ENCODE measurements at places on chromosomes 1 and 21. TPM values are rescaled to one million over a fixed set of nuclear protein-coding genes. Genes with fewer than 3 reads are reported as not detected.
A peak's percentile ranks its signal among the peaks of the same experiment; 100 is the strongest.

GRCh38 chr1:226943156-226943555, 3.1 kb downstream of the COQ8A start:
- no peak for DNase-seq

DNA sequence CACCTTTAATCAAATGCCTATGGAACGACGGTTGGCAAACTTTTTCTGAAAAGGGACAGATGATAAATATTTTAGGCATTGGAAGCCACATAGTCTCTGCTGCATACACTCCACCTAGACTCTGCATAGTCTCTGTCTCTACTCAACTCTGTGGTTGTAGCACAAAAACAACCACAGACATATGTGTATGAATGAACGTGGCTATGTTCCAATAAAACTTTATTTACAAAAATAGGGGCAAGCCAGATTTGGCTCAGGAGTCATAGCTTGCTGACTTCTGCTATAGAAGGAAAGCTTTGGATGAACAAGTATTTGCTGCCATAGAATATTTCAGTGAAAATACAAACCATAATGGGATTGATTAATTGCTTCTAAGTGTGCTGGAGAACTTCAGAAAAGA, 37.5 kb upstream of the ADORA3 start:
- DNase-seq: no peak

DNA sequence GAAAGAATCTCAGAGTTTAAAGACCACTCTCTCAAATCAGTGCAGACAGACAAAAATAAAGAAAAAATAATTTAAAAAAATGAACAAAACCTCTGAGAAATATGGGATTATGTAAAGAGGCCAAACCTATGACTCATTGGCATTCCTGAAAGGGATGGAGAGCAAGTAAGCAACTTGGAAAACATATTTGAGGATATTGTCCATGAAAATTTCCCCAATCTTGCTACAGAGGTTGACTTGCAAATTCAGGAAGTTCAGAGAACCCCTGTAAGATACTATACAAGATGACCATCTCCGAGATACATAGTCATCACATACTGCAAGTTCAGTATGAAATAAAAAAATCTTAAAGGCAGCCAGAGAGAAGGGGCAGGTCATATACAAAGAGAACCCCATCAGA, 43.7 kb upstream of the IVNS1ABP start:
- no peak for DNase-seq

GRCh38 chr21:44800971-44801467, 601 bp downstream of the UBE2G2 start:
- peak; percentile 55 for DNase-seq

DNA sequence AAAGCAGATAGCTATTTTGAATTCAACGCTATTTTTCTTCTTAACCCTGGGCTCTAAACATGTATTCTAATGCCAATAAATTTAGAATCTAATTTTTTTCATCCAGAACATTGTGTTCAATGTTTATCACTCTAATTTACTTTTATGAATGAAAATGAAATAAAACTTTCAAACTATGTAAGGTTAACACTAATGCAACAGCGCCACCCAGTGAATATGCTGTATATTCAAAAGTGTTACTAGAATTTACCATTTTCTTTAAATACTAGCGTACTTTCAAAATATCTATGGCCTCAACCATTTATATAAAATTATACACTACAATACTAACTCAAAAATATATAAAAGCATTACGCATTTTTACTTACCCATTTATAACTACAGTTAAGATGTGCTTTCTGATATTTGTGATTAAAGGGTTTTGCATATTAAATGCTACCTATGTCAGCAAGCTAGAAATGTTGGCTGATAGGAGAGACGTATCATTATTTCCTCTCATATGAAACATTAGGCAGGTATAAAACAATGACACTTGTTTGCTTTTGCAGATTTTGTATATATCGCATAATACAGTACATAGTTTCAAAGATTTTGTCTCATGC, 5.9 kb upstream of the NUF2 start:
- DNase-seq: peak; percentile 50

- DNase-seq: no peak
Observed at GRCh38 chr1:230842801-230843200, 25.5 kb downstream of the C1orf198 start.

- no peak for DNase-seq
Observed at GRCh38 chr1:63701187-63701586, 72.6 kb upstream of the ROR1 start.

- DNase-seq: no peak
Observed at GRCh38 chr21:45618287-45618686, 25.2 kb upstream of the PCBP3 start.

DNA sequence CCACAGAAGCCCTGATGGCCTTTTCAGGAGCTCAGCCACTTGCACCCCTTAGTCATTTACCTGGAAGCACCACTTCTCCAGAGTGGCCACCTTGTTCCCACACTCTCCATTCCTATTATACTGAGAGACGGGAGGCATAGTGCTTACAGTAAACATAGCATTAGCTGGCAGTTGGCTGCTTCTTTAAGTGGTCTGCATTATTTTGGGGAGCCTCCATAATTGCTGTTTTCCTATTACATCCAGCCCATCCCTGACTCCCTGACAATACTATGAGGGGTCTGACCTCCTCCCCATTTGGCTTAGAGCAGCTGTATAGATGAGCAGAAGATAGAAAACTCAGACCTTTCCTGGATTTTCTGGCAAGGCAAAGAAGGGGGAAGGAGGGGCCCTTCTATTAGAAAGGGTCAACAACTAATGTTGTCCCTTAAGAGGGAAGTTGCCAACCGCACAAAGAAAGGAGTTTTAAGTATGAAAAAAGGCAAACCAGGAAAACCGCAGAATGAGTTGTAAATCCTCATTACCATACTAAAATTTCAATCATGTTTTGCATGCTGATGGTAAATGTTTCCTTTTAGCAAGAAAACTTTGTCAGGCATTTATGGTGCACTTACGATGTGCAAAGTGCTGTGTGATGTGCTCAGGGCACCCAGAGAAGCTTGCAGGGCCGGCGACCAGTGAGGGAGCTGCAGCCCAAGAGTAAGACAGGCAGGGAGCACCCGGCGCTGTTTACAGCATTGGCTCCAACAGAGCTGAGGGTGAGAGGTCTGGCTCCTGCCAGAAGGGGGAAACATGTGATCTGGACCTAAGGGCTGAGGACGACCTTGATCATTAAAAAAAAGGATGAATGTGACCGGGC, 167.3 kb downstream of the ZZZ3 start:
- DNase-seq: no peak

DNA sequence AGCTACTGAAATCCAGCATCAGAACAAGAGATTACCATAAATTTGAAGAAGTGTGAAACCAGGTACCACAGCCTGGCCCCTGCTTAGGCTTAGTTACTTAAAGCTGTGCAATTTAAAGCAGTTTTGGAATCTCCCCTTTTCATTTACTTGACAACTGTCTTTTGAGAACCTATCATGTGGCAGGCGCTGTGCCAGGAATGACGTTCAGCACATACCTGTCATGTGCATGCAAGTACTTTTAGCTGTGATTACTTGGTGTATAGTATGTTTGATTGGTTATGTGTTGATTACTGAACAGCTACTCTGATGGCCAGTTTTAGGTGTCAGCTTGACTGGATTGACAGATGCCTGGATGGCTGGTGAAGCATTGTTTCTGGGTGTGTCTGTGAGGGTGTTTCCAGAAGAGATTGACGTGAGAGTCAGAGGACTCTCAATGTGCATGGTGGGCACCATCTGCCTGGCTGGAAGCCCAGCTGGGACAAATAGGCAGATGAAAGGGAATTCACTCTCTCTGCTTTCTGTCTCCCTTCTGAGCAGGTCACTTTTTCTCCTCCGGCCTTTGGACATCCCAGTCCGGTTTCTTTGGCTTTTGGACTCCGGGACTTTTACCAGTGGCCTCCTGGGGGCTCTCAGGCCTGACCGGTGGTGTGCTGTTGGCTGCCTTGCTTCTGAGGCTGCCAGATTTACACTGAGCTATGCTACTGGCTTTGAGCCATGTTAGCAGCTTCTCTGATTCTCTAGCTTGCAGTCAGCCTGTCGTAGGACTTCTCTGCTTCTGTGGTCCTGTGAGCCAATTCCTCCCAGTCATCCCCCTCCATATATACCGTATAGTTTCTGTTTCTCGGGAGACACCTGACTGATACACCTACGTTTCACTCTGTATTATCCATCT, 178.0 kb downstream of the RYR2 start:
- DNase-seq: no peak

GRCh38 chr1:36342426-36343185, 19.2 kb upstream of the EVA1B start:
- peak; percentile 61 for DNase-seq

GRCh38 chr1:225651376-225651871, 1.5 kb downstream of the ENAH start:
- DNase-seq: no peak

DNA sequence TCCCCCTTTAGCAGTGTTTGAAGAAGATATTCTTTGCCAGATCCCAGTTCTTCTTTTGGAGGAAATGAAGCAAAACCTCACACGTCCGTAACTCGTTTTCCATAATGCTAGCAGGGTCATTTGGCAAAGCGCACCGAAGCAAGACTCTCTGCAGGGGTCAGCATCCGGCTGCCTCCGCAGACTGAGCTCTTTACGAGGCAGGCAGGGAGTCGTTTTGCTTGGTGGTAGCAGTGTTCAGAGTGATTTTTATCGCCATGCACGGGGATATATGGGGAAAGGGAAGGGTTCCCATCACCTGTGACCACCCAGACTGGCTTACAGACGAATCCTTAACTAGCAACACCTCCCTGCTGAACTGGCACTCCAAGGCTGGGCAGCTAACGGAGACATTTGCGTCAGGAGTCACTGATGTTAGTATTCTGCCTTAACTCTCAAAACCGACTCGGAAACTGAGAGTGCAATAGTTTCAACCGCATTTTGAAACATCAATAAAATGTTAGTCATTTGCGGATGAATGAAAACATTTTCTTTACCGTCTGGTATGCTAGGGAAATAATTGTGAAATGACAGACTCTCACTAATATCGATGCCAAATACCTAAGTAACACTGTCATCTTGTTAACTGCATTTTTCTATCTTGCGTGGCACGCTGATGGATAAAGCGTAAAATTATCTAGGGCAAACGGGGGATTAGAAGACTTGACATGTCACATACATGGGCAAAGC, 2.2 kb upstream of the NEGR1 start:
- DNase-seq: no peak

GRCh38 chr21:35954066-35954465, 106.3 kb downstream of the SETD4 start:
- DNase-seq: no peak

DNA sequence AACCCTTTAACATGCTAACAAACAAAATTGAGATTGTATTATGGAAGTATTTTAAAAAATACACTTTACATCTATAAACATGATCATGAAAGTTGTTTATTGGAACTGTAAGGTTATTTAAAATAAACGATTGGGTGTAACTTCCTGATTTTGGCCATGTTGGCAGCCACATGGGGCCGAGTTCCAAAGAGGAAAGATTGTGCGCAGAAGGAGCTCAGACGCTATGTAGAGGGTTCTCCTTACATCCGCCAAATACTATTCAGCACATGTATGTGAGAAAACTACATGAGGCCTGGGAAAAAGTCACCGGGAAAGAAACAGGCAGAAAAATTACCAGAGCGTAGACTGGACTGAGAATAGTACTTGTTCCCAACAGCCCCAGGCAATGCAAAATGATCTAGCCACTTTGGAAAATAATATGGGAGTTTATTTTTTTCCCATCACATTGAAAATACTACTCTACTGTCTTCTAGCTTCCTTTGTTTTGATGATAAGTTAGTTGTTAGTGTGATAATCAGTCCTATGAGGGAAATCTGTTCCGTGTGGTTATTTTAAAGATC, 35.7 kb upstream of the B3GALT2 start:
- no peak for DNase-seq

The AADACL3 gene
- not detected for total RNA-seq

The FAM72C gene
- not detected for total RNA-seq

The FCMR gene
- total RNA-seq: 312 TPM

The SPRR2B gene
- not detected for total RNA-seq
